Cerebellar cortex (tissue), 1 donor: ENCODE measurements at places on chromosomes 7 and 10.

- DNase-seq, result no peak
Observed at GRCh38 chr7:138122162-138122561, 45.9 kb downstream of the AKR1D1 start.

DNA sequence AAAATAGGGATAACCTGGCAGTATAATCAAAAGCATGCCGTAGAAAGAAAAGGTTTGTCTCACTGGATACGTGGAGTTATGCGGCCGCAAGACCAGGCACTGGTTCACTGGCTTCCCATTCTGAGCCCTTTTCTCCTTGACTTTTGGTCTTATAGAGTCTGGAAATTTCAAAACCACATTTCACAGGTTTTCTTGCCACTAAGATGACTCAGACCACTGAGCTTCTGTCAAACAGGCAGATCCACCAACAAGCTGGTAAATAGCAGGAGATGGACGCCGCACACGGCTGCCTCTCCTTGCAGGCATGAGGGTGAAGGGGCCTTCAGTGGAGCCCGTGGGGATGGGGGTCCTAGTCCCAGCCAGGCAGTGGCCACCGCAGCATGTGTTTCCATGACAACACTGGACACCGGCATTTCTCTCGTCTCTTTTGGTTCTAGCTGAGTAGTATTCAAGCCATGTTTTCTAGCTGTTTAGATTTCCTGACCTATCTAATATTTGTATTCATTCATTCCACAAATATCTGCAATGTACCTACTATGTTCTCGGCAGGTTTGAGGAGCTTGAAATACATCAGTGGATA, 55.5 kb downstream of the KLF6 start:
- no peak for DNase-seq

DNA sequence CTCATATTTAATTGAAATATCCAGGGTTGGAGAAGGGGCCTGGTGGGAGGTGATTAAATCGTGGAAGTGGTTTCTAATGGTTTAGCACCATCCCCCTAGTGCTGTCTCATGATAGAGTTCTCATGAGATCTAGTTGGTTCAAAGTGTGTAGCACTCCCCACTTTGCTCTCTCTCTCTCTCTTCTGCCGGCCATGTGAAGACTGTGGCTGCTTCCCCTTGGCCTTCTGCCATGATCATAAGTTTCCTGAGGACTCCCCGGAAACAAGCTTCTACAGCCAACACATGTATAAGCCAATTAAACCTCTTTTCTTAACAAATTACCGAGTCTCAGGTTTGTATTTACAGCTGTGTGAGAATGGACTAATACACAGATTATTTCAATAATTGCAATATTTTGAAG, 305.8 kb upstream of the KCND2 start:
- DNase-seq, result no peak

GRCh38 chr10:64529003-64529350, 1007.8 kb downstream of the REEP3 start:
- no peak for DNase-seq

DNA sequence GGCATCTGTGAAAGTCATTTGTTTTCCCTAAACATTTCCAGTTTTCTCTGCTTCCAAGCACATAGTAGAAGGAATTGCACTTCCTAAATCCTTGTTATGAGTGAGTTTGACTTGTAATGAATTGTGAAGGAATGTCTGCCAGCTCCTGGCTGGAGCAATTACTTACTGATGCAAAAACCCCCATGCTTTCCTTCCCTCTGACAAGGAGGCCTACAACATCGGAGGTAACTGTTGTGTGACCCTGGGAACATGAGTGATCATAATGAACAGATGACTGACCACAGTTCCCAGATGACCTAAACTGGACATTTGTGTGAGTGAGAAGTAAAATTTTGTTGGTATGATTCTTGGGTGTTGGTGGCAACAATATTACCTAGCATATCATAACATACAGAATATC, 21.4 kb upstream of the CPVL start:
- DNase-seq, result no peak

GRCh38 chr10:131013281-131013912, 298.1 kb downstream of the TCERG1L start:
- DNase-seq, result no peak
